Cardiac fibroblast (primary cell): ENCODE measurements at places on chromosomes 4 and X.

DNA sequence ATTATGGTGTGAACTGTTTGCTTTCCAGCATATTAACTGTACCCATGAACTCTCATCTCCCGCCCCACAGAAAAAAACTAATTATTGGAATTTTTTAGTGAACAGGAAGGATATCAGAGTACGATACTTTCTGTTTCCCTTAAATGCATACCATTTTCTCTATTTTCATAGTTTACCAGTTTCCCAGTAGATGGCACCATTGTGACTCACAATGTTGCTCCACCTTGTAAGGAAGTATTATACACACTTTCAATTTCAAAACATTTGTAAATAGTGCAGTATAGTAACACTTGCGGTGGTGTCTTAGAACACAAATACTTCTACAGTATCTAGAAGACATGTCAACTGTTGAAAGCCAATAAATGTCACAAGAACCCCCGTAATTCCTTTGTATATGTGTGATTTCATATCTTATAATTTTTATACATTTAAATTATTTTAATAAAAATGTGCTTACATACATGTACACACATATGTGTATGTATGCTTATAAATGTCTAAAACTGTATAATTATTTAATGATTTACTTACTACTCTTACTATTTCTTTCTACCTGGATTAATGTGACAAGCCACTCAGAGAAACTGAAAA lies 167.3 kb downstream of the SLIT2 start:
- DNase-seq, result peak; percentile 84

DNA sequence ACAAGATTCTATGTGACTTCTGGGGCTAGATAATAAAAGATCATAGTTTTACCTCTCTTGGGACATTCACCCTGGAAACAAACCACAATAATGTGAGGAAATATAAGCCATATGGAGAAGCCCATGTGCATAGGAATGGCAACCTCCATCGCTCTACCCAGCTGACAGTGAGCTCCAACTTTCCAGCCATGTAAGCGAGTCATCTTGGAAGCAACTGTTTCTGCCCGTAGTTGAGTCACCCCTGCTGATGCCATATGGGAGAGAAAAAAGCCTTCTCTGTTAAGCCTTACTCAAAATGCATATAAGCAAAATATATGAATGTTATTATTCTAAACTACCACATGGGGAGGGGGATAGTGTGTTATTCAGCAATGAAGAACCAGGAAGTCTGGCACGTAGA lies 31.4 kb upstream of the RELL1 start:
- peak; percentile 76 for DNase-seq

DNA sequence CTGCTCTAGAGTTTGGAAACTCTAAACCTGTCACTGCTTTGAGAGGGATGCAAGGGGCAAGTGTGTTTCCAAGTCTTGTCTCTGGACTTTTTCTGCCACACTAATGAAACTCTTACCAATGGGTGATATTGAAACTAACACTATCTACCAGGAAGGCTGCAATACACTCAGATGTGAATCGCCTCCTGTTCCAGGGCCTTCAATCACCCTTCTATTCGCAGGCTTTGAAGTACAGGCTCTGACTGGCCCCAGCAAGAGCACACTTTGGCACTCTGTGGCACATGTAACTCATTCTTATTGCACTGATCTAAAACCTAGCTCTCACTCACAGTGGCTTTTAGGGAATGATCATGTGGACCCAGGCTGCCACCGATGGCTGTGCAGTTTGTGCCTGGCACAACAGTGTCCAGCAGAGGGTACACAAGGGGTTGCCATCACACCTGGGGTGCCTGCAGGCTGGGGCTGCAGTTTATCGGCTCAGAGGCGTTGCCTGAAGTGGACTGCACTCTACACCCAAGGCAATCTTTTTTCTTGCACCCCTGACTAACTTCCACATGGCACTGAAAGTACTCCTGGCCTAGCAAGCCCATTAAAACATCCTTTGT lies 210.8 kb downstream of the MGST2 start:
- no peak for DNase-seq

GRCh38 chr4:169335331-169335730 lies 64.6 kb upstream of the SH3RF1 start:
- DNase-seq, result peak; percentile 90
